Umbilical cord (tissue), 2 donors: ENCODE measurements at places on chromosomes 2 and 18. TPM values are rescaled to one million over a fixed set of nuclear protein-coding genes. Genes with fewer than 3 reads are reported as not detected.

Gene RAMP1
- total RNA-seq, result 11.8 TPM

DNA sequence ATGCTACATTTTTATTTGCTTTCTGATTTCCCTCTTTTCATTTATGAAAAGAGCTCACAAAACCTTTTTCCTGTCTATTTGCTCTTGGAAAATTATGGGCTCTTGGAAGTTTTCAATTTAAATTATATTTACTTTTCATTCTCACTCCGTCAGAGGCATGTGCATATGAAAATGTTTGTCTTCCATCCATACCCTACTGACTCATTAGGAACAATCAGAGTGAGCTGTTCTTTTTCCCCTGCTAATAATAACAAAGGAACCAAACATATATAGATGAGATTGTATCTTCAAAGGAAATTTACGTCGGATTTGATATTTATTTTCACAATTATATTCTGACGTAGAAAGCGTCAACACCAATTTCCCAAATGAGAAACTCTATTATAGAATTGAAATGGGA, 1101.2 kb downstream of the TSN start:
- no peak for DNase-seq

Gene NT5DC4
- 1.2 TPM for total RNA-seq

DNA sequence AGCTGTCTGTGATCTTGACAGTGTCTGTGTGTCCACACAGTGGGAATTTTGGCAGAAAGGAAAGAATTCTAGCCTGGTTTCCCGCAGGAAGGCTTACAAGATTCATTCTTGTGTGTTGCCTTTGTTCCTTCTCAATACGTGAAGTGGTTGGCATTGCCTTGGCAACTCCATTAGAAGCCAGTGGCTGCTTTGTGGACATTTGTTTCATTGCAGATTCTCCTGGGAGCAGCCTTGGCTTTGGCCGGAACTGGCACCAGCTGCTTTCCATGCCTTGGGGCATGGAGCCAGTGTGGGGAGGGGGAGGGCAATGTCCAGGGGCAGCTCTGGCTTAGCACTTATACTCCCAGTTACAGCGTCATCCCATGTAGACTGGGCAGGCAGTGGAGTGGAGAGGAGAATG, 39.4 kb downstream of the KIF5C start:
- DNase-seq, result no peak

Gene ALKAL2
- not detected for total RNA-seq

DNA sequence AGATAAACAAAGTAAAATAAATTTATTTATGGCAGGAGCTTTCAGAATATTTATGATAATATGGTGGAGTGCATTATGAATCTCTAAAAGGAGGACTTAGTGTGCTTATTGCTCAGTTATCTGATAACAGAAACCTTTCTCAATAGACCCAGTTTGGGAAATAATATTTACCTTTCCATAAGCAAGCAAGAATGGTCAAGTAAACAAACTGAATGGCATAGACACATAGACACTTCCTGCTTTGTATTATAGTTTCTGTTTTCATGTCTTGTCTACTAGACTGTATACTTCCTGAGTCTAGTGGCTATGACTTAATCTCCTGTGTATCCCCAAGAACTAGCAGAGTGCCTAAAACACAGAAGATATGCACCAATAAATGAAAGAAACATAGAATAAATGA, 87.8 kb downstream of the UPP2 start:
- no peak for DNase-seq

- DNase-seq, result no peak
Measured at GRCh38 chr2:12935222-12935621, 218.5 kb downstream of the TRIB2 start.

Gene SKOR2
- 0.48 TPM for total RNA-seq

Gene MAP3K19
- total RNA-seq, result 5.3 TPM

DNA sequence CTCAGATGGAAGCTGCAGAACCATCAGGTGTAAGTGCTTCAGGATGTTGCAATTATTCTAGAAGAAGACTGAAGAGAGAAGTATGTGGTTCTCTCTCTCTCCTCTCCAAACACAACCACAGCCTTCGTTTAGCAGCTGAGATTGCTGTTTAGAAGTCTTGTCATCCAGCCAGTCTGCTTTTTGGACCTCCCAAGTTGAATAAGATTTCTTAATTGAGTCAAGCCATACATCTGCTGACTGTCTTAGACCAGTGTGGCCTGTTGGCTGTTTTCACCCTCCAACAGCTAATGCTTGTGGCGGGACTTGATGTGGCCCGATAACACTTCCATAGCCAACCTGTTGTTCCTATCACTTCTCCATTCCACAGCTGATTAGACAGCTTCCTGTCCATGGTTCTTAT, 91.3 kb upstream of the TMEM17 start:
- DNase-seq, result no peak

DNA sequence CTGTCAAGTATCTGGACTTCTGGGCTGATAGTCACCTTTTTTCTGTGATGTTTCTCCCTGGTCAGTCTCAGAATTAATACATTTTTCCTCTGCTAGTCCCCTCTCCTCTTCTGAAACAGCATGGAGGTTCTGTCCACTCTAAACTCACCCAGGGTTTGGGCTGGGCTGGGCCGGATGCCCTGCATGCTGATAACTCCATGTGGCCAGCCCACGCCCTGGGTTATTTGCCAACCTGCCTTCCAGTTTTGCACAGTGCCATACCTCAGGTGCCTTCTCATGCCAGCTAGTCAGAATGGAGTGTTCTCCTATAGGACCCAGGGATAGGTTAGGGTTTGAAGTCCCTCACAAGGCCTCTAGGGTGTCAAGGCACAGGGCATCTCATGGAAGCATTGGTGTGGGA, 32.2 kb downstream of the MEX3C start:
- no peak for DNase-seq

DNA sequence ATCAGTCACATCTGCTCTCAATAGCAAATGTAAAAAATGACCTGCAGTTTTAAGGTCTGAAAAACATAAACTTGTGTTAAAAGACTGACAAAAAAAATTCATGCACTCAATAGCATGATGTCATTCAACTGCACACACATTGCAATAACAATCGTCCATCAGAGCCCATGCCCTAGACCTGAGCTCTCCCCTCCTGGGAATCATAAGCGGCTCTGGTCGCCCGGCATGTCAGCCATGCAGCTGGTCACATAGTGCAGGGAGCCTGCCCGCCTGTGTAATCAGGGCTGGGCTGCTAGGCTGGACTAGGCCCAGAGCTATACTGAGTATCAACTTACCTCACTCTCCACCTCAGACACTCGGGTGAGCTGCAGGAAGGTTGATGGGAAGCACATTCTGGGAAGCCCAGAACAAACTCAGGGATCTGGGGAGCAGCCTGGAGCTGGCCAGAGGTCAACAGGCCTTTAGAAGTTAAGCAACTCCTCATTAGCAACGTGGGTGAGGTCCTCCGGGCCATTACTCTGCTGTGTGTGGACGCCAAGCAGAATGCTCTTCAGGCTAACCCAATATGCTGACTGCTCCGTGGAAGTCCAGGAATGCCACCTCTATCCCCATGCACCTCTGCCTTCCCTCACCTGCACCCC, 165.5 kb downstream of the TTC32 start:
- no peak for DNase-seq

DNA sequence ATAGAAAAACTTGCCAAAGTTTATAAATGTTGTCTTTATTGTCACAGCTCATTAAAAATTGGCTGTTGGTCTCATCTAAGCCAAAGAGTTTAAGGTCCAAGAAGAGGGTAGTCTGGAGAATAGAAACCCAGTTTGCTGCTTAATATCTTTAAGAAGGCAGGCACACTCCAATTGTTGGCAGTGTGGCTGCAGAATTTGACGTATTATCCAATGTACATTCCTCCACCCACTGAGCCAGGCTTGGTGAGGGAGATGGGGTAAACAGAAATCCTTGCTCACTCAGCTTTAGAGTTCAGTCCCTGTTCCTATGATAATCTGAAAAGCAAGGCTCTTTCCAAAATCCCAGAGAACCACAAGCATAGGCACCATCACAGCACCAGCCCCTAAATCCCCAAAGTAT, 10.7 kb upstream of the ADD2 start:
- peak; percentile 63 for DNase-seq

- DNase-seq, result no peak
Measured at GRCh38 chr2:159227467-159227866, 59.0 kb downstream of the WDSUB1 start.

DNA sequence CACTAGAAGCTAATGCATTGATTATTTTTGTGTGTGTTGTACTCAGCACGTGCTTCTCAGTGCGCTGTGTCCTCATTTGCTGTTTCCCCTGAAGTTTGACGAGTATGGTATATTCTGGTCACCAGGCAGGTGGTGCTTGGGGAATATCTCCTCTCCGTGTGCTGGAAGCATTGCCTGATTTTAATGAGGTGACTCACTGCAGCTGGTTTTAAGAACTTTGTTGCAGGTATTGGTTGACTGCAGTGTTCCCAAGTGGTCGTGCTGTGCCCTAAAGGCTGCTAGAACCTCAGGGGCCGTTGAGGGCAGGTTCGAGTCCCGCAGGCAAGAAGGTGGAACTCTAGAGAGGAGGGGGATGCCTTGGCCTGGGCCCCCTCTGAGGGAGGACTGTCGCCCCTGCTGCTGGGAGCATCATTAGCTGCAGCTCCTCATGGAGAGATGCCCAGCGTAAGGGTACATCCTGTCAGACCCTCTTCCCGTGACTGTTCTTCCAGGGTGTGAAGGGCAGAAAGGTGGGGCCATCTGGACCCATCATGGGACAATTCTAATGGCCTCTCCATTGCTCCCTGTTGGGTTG, 82.6 kb downstream of the AGAP1 start:
- DNase-seq, result no peak

DNA sequence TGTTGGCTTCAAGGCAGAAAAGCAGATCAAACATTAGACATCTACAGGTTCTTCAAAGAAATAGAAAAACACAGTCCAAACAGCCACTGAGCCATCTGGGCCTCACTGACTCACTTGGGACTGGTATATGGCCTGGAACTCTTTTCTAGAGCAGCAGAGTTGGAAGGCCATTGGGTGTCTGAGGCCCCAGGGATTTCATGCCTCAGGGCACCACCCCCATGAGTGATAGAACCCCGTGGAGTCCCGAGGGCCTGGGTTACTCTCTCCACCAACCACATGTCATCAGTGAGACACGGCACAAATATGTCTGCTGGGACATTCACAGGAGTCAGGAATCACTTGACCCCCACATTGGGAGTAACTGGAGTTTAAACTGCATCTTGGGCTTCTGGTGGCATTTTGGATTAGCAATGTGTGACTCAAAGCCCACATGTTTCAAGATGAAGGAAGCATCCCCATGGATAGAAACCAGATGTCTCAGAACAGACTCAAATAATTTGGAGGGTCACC, 44.0 kb downstream of the CAPN13 start:
- DNase-seq, result no peak

DNA sequence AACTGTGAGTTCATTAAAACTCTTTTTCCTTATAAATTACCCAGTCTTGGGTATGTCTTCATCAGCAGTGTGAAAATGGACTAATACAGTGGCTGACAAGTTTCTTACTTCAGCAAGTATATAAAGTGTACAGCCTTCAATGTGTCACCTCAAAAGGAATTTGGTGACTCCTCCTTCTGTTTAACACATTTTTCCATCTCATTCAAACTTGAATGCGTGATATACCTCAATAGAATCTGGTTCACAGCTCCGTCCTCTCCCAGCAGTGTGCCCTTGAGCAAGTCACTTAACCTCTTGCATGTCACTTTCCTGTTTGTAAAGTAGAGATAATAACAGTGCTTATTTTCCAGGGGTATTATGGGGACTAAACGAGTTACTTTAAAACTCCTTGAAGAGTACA, 159.6 kb downstream of the CCBE1 start:
- no peak for DNase-seq

- DNase-seq, result no peak
Measured at GRCh38 chr2:27496357-27497287, at the start of gene GCKR. Gene GCKR, plus strand, starts transcription at chr2:27496839. Its CDS starts 66 bp downstream, at chr2:27496905.

- DNase-seq, result no peak
Measured at GRCh38 chr2:190340369-190340768, 3.0 kb upstream of the INPP1 start.

Gene PLB1
- total RNA-seq, result 1.9 TPM

DNA sequence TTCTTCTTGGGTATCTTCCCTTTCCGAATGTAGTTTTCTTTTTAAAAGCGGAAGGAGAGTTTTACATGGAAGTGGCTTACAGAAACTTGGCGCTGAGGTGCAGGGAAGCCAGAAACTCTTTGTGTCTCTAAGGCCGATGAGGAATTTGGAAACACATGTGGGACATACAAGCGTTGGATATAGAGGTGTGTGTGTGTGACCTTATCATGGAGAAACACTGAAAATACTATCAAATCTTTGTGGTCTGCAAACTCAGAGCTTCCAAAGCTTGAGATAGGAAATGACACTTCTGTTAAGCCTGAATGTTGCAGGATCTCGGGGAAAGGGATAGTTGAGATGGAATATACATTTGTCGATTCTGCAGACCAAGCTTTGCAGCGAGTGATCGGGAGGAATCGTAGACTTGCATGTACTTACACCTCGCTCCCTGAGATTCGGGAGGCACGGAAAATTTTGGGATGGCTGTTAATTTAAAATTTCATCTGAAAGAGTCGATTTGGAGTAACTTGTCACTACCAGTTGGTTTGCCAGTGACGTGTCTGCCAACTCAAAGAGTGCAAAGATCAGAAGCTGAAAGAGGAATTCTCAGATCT, 1.0 kb downstream of the NAB1 start:
- peak; percentile 67 for DNase-seq

- DNase-seq, result peak; percentile 72
Measured at GRCh38 chr2:217360781-217361482, 501.1 kb upstream of the TNP1 start.

DNA sequence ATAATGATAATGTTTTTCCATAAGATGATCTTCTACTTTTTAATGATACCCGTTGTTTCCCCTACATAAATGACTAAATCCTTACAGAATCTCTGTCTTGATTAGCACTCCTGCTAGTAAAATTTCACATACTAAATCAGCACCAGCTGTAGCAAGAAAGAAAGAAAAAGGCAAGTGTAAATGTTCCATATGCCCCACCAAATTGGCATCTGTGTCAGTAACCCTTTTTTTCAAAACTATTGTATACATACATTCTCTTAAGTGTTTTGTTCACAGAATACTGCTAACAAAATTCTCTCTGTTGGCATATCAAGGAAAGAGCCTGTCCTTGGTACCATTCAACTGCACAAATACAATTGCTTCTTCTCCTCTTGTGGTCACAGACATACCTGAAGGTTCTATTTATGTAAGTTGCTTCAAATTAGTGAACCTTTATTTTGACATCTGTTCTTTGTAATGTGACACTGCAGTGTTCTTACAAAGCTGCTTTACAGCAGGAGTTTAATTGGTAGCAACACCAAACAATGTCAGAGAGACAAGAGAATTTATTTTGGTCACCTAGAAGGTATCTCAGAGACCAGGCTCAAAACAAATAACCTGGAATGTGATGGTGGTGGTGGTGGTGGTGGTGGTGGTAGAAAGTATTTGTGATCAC, 641.9 kb downstream of the ZEB2 start:
- DNase-seq, result no peak

- DNase-seq, result peak; percentile 38
Measured at GRCh38 chr2:174078275-174078674, 113.1 kb upstream of the SP3 start.

GRCh38 chr18:35811896-35812295, 160.6 kb upstream of the RMP24 start:
- no peak for DNase-seq

- DNase-seq, result peak; percentile 35
Measured at GRCh38 chr18:6414118-6414722, 491 bp downstream of the L3MBTL4 start.

- no peak for DNase-seq
Measured at GRCh38 chr2:229205704-229206103, 65.4 kb downstream of the PID1 start.
